Pulmonary artery endothelial cell (primary cell): ENCODE measurements at places on chromosomes 5 and 9.

DNA sequence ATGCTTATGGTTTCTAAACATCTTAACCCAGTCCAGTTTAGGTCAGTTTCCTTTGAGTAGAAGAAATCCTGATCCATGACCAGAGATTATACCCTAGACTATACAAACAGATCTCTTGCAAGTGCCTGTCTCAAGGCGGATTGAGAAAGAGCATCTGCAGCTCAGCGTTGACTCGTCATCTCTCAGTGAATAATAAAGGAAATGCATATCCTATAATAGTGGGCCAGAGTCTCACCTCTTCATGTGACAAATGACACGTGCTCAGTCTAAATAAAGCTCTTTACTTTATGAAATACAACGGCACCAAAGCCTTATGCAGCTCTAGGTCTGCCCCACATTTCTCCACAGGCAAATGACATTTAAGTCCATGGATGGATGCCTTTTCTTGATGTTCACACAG lies 179.4 kb upstream of the NR3C1 start:
- no peak for DNase-seq

DNA sequence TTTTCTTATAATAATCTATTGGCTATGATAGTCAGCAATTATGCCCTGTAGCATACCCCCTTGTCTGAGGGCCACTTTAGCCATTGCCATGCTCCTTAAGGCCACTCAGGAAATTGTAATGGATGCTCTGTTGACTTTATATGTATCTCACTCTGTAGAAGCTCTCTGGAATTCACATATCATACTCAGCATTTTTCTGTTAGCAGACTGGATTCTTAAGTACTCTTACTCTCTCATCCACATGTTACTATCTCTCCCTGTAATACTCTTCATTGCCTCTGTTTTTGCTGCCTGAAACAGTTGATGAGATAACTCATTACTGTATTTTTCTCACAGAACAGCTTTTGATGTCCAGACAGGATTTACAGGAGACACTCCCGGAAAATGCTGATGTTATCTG lies 24.2 kb downstream of the TMEM232 start:
- DNase-seq = no peak

DNA sequence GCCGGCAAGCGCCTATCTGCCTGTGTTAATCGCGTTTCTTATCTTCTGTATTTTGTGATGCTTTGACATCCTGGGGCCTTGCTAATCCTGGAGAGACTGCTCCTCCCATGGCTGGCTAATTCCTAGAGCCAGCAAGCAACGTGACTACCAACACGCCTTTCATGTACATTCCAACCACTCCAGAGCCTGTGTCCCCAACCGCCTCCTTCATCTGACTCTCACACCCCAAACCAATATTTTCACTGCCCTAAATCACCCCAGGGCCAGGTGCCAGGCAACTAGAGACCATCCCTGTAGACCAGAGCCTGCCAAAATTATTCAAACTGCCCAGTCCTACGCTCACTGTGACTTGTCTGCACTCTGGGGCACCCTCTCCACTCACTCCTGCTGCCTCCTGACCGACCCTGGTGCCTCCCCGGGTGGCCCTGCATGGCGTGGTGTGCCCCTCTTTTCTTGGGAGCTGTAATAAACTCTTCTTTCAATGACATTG lies 50.5 kb upstream of the COL5A1 start:
- no peak for DNase-seq

- DNase-seq = no peak
Measured at GRCh38 chr5:17995997-17996396, 361.7 kb downstream of the TAF11L14 start.

- no peak for DNase-seq
Measured at GRCh38 chr9:125372441-125373226, 111.0 kb downstream of the GAPVD1 start.

DNA sequence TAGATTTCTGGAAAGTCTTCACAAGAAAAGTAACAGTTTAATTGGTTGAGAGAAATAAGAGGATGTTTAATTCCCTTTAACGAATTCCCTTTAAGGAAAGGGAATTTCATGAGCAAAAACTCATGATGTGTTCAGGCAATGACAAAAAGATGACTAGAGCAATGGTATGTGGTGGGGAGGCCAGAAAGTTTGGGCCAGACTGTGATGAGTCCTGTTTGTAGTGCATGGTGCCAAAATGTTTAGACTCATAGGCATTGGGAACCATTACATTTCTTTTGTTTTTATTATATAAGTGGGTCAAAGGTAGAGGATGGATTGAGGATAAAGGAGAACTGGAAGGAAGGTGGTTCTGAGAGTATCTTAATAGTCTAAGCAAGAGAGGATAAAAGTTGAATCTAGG lies 10.9 kb downstream of the CNTRL start:
- no peak for DNase-seq

DNA sequence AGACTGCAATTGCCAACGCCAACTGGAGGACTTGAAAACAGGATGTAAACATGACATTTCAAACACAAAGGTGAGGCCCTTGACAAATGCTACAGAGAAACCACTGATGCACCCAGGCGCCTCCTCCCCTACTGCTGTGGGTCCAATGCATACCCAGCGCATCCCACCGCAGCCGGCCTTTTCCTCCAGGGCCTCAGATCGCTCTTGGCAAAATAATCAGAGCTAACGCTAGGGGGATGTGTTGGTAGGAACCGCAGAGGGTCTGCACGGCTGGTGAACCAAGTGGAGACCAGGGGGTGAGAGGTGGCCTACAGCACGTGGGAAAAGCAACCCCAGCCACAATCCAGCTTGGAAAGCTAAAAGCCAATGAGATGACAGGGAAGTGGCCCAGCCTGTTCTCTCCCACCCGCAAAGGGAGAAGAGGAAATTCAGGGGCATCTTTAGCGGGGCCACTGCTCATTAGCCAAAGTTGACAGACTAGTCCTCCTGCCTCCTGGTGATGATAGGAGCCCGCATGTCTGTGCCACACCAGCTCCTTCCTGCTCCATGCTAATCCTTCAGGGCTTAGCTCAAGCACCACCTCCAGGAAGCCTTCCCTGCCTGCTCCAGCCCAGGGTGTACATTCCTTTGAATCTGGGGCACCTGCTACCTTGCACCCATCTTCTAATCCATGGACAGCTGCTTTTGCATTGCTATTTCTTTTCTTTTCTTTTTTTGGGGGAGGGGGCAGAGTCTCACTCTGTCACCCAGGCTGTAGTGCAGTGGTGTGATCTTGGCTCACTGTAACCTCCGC lies 5.9 kb downstream of the FAM163B start:
- no peak for DNase-seq

- no peak for DNase-seq
Measured at GRCh38 chr9:136082496-136083361, 12.4 kb downstream of the NACC2 start.

- DNase-seq = no peak
Measured at GRCh38 chr9:109132567-109133021, 12.8 kb upstream of the TMEM245 start.

DNA sequence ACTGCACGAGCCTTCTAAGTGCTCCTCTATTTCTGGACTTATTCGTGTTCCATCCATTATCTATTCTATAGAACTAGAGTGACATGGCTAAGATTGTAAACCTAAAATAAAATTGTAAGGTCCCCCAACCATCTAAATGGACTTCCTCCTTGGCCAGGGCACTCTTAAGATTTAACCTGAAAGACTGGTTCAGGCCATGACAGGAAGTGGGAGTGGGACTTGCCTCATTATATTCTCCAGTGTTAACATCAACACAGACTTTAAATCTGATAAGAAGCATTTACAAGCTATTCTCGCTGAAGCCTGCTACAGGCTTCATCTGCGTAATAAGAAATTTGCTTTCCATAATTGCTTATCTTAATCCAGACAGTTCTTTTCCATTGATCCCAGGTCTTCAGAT lies 117.0 kb downstream of the SSBP2 start:
- DNase-seq = no peak

- DNase-seq = no peak
Measured at GRCh38 chr5:67021521-67021920, 175.1 kb downstream of the CD180 start.

DNA sequence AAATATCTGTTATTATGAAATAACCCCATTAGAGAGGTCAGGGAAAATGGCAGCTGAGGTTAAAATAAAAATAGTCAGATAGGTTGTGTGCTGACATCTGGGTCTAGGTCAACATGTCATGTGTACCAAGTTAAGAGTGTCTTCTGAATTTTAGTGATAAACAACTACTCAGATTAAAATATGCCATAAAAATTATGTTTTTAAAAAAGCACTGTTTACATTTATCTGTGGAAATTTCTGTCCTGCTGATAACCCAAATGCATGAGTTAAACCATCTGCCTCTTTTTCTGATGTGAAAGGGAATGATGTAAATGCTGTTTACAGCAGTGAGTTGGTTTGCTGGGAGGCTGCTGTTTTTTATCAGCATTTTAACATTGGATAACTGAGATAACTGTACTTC lies 361.2 kb upstream of the TARS1 start:
- DNase-seq = no peak

GRCh38 chr5:30768056-30768690 lies 425.3 kb upstream of the CDH6 start:
- DNase-seq = no peak

GRCh38 chr5:168179192-168179593 lies 112.3 kb upstream of the WWC1 start:
- DNase-seq = no peak

- peak; percentile 26 for DNase-seq
Measured at GRCh38 chr5:91052977-91053740, 330.0 kb downstream of the ARRDC3 start.

DNA sequence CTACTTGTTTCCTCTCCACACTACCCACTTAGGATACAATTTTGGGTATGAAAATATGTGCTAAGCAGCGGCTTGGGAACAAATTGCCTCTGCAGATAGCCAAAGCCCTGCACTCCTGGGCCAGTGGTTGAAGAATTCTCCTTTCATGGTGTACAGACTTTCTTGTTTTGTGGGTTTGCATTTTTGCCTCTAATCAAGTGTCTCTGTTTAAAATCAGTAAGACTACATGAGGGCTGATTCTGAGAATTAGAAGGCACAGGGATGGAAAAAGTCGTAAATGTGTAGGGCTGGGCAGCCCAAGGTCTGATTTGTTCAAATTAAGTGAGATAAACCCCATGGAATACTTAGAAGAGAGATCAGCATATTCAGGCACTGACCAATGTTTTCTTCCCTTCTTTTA lies 103.7 kb upstream of the CD180 start:
- no peak for DNase-seq

GRCh38 chr5:159909126-159909525 lies 7.2 kb upstream of the ADRA1B start:
- DNase-seq = no peak

- no peak for DNase-seq
Measured at GRCh38 chr9:570187-570586, 271.3 kb upstream of the DMRT1 start.

- no peak for DNase-seq
Measured at GRCh38 chr5:170117736-170118135, 12.0 kb downstream of the FOXI1 start.

- no peak for DNase-seq
Measured at GRCh38 chr9:3329361-3329760, 196.4 kb downstream of the RFX3 start.

GRCh38 chr5:120518581-120518980 lies 54.5 kb downstream of the PRR16 start:
- DNase-seq = no peak

- DNase-seq = no peak
Measured at GRCh38 chr5:118952992-118953651, 35.2 kb downstream of the DTWD2 start.

GRCh38 chr5:43193181-43193893 lies 1.3 kb downstream of the NIM1K start:
- no peak for DNase-seq

DNA sequence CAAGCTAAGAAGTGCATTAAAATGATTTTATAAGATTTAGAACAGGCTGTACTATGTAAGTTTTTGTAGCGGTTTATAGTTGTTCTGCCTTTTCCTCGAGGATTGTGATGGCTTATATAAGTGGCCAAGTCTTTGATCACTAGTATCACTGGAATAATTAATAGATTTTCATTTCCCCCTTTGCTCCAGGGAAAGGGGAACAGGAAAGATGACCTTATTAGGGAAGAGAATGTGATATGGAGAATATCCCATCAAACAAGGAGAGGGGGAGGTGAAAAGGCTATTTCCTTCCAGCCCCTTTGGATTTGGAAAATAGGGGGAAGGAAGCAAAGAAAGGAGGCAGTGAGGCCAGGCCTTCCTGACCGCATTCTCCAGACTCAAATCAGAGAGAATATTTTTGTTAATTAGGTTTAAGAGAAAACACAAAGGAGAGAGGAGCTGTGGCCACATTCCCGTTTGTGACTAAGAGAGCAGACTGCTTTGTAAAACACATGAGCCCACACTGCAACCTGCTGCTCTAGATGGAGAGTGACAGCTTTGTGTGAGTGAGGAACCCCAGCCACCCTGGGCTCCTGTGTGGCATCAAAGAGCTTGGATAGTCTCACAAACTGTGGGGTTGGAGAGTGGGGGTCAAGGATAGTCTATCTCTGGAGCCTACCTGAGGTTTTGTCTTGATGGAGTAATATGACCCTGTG lies 359.5 kb downstream of the DTWD2 start:
- no peak for DNase-seq

DNA sequence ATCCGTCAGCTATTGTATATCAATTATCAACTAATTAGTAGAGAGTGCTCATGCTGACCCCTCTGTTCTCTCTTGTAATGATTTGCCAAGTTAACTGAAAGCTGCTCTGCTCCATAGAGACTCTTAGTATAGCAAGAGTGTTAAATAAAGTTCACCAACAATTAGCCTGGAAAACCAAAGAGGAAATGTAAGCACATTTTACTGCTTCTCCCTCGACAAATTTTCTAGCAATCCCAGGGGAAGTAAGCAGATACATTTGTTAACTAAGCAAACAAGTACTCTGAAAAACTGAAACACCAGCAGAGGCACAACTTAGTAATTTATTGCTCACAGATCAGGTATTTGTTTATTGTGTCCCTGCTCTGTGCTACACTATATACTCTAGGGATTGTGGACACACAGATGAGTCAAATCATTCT lies 162.2 kb downstream of the GLIS3 start:
- no peak for DNase-seq

DNA sequence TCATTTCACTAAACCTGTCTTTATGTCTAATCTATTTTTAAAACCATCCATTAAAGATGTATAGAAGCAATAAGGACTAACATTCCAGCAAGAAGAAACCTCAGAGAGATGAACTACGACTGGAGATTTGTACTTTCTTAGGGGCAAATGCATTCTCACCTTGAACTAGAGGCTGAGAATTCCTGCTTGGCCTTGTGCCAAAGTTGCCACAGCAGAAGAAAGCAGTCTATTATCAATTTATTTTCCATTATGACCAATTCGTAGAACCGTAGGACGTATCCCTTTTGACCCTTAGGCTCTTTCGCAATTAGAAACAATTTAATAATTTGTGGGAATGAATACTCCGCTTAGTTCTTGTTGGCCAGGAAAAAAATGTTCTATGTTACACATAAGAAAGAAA lies 1647.4 kb upstream of the CDH9 start:
- no peak for DNase-seq
